ENCODE measurements at places on chromosomes 11 and 22. TPM values are rescaled to one million over a fixed set of nuclear protein-coding genes. Genes with fewer than 3 reads are reported as not detected.
A peak's percentile ranks its signal among the peaks of the same experiment; 100 is the strongest.

DNA sequence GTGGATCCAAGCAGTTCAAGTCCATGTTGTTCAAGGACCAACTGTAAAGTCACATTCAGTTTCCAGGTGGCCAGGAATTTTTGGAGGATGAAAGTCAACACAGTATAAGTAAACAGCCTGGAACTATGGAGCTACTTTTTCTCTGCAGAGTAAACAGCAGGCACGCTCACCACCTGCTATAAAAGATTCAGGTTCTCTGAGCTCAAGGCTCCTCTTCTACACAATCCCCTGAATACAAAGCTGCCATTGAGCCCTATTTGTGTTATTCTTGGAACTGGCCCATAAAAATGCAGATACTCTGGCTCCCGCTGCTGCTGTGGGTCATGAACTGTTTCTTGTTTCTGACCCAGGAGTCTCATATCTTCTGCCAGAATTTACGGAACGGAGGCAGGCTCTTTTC lies 56.9 kb upstream of the PRR5 start:
- no peak for DNase-seq
- H3K27ac ChIP-seq, result no peak overlapping the region
- H3K4me3 ChIP-seq, result no peak overlapping the region

DNA sequence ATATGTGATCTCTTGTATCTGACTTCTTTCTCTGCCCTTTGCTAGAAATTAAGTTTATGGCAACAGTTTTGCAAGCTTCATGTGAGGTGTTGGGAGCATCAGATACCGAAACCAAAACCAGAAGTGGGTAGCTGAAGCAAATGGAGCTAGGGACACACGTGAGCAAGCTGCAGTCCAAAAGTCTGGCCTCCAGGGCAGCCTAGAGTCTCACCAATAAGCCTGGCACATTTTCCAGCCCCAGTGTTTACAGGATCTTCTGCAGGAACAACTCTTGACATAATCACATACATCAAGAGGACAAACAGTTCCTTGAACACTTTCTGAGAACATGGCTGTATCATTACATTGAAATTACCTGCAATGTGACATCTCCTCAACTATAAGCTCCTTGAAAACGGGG lies 114.1 kb downstream of the LARGE1 start:
- no peaks in the 10 kb centered on the region for H3K36me3 ChIP-seq
- no peak for DNase-seq
- no peak overlapping the region for H3K27ac ChIP-seq
- H3K27me3 ChIP-seq, result no peaks in the 10 kb centered on the region

- H3K4me1 ChIP-seq, result peaks cover 14% of the 10 kb centered on the region
- no peak overlapping the region for H3K4me3 ChIP-seq
- no peaks in the 10 kb centered on the region for H3K36me3 ChIP-seq
- H3K27ac ChIP-seq, result no peak overlapping the region
- H3K27me3 ChIP-seq, result no peaks in the 10 kb centered on the region
Measured at GRCh38 chr11:128628686-128629085, 41.3 kb upstream of the ETS1 start.

- no peak overlapping the region for H3K27ac ChIP-seq
- no peak for DNase-seq
- H3K4me3 ChIP-seq, result no peak overlapping the region
Measured at GRCh38 chr11:32072872-32073643, 17.8 kb upstream of the RCN1 start.

DNA sequence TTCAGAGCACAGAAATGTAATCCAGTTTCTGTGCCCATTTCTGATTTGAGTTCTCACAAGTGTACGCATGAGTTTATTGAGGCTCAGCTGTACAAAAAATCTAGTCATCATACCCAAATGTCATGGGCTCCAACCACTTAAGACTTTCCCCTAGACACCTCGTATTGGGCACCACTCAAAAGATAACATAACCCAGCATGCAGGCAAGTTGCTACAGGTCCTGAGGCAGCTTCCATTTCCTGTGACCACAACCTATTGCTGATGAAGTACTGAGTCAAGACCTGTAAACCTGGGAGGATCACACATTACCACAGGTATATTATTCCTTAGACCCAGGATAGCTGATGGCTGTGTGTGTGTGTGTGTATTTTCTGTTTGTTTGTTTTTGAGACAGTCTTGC lies 95.2 kb downstream of the MRTFA start:
- H3K36me3 ChIP-seq, result no peaks in the 10 kb centered on the region
- no peaks in the 10 kb centered on the region for H3K27me3 ChIP-seq
- DNase-seq, result no peak
- H3K4me3 ChIP-seq, result no peak overlapping the region

GRCh38 chr22:30874431-30875370 lies 93.9 kb downstream of the MORC2 start:
- H3K4me1 ChIP-seq, result no peaks in the 10 kb centered on the region
- DNase-seq, result no peak
- H3K4me3 ChIP-seq, result no peak overlapping the region
- H3K36me3 ChIP-seq, result peaks cover 15% of the 10 kb centered on the region
- H3K27ac ChIP-seq, result no peak overlapping the region
- no peaks in the 10 kb centered on the region for H3K27me3 ChIP-seq

DNA sequence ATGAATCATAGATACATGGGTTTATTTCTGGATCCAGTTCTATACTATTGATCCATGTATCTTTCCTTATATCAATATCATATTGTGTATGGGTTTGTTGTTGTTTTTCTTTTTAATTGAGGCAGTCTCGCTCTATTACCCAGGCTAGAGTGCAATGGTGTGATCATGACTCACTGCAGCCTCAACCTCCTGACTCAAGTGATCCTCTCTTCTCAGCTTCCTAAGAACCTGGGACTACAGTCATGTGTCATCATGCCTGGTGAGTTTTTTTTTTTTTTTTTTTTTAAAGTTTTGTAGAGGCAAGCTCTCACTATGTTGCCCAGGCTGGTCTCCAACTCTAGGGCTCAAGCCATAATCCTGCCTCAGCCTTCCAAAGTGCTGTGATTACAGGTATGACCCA lies 1589.4 kb upstream of the TENM4 start:
- DNase-seq, result no peak
- no peak overlapping the region for H3K4me3 ChIP-seq
- H3K4me1 ChIP-seq, result no peaks in the 10 kb centered on the region
- H3K36me3 ChIP-seq, result no peaks in the 10 kb centered on the region
- no peaks in the 10 kb centered on the region for H3K27me3 ChIP-seq

DNA sequence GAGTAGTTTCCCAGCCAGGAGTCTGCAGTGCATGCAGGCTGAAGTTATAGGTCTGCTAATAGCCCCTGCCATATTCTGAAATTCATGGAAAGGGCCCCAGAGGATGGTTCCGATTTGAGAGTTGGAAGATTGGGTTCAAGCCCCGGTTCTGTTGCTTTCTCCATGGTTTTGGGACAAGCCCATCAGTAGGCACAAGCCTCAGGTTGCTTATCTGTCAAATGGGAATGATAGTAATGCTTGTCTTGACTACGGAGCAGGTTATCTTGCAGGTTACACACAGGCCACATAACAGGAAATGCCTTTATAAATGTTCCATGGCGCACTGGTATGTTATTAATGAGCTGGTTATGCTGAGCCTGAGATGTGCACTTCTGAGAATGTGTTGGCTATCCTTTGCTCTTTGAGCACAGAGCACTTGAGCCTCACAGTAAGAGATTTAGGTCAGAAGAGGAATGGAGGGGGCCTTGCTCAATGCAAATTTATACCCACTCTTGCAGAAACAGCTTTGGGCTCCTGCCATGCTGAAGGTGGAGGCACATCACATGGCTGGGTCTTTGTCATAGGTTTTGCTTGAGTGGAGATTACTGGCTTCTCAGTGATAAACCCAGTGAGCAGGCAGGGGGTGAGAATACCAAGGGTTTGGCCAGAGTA lies 47.1 kb downstream of the ZNRF3 start:
- no peak overlapping the region for H3K4me3 ChIP-seq
- no peak for DNase-seq
- peaks cover 55% of the 10 kb centered on the region for H3K4me1 ChIP-seq
- H3K27ac ChIP-seq, result no peak overlapping the region
- no peaks in the 10 kb centered on the region for H3K27me3 ChIP-seq
- H3K36me3 ChIP-seq, result no peaks in the 10 kb centered on the region

DNA sequence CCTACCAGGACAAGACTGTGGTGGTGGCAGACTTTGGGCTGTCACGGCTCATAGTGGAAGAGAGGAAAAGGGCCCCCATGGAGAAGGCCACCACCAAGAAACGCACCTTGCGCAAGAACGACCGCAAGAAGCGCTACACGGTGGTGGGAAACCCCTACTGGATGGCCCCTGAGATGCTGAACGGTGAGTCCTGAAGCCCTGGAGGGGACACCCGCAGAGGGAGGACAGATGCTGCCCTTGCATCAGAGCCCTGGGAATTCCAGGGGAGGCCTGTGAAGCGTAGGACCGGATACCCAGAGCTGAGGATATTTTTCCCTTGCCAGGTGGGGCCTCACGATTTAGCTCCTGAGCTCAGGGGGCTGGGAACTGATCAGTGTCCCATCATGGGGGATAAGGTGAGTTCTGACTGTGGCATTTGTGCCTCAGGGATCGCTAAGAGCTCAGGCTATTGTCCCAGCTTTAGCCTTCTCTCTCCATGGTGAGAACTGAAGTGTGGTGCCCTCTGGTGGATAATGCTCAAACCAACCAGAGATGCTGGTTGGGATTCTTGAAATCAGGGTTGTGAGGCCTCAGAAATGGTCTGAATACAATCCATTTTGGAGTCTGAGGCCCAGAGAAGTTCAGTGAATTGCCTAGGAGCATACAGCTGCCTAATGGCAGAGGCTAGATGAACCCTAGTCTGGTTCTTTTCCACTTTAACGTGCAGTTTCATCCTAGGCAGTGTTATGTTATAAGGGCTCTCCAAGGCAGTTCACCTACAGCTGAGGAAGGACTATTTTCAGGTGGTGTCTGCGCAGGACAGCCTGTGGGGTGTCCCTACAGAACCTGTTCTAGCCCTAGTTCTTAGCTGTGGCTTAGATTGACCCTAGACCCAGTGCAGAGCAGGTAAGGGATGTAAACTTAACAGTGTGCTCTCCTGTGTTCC lies 19.5 kb downstream of the PIK3IP1 start:
- no peak overlapping the region for H3K27ac ChIP-seq
- H3K4me3 ChIP-seq, result no peak overlapping the region
- peak; percentile 78 for DNase-seq
- peaks cover 6% of the 10 kb centered on the region for H3K36me3 ChIP-seq

GRCh38 chr22:40302149-40302548 lies 44.2 kb upstream of the ADSL start:
- H3K27ac ChIP-seq, result no peak overlapping the region
- peaks cover 3% of the 10 kb centered on the region for H3K4me1 ChIP-seq
- no peaks in the 10 kb centered on the region for H3K27me3 ChIP-seq
- no peaks in the 10 kb centered on the region for H3K36me3 ChIP-seq
- no peak for DNase-seq

GRCh38 chr11:36211761-36212430 lies 77.3 kb downstream of the COMMD9 start:
- H3K4me3 ChIP-seq, result no peak overlapping the region
- no peaks in the 10 kb centered on the region for H3K27me3 ChIP-seq

The SPECC1L gene
- total RNA-seq, result 42.5 TPM

The CDC42EP2 gene
- total RNA-seq, result 23.4 TPM
